ENCODE measurements at places on chromosomes 12 and 14.

DNA sequence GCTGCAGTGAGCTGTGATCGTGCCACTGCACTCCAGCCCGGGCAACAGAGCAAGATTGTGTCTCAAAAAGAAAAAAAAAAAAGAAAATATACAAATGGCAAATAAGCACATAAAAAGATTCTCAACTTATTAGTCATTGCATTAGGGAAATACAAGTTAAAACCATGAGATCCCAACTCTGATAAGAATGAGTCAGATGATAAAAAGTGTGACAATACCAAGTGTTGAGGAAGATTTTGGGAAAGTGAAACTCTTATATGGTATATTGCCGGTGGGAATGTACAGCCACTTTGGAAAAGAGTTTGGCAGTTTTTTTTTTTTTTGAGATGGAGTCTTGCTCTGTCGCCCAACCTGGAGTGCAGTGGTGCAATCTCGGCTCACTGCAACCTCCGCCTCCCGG lies 7.6 kb upstream of the PRPF40B start:
- no peak for DNase-seq

DNA sequence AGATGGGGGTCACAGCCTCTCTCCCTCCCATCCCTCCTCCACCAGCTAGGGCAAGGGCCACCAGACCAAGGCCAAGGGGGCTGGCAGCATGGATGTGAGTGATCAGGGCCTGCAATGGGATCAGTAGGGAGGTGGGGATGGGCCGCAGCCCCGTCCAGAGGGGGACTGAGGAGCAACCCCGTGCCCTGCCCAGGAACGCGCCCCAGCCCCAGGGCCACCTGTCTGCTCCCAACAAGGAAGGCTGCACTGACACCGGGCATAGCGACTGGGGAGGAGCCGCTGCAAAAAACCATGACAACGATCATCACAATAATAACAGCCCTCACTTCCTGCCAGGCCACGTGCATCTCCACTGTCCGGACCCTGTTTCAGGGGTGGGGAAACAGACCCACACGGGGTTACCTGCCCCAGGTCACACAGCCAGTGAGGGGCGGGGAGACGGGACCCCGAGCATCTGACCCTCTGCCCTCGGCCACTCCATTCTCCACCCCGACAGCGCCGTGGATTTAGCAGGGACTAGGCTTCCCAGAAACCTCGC lies 24.3 kb downstream of the NCOR2 start:
- DNase-seq: peak; percentile 24

DNA sequence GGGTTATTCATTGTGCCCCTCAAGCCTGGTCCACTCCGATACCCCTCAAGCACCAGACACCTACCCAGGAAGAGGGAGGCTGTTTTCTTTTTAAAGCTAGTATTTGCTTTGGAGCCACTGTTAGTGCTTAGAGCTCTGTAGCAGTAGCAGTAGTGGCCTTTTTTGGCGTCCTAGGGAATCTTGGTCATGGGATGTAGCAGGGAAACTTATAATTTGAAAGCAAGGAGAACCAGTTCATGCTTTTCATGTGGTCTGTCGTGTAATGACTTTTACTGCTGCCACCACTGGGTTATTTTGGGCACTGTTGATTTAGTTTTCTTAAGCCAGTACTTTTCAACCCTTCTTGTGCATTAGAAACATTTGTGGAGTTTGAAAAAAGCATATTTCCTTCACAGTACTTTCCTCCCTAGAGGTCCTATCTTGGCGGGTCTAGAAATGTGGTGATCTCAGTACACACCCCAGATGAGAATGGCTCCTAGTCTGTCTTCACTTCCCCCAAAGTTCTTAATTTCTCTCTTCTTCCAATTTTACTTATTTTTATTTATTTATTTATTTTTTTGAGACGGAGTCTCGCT lies 49.7 kb downstream of the MARK3 start:
- no peak for DNase-seq

DNA sequence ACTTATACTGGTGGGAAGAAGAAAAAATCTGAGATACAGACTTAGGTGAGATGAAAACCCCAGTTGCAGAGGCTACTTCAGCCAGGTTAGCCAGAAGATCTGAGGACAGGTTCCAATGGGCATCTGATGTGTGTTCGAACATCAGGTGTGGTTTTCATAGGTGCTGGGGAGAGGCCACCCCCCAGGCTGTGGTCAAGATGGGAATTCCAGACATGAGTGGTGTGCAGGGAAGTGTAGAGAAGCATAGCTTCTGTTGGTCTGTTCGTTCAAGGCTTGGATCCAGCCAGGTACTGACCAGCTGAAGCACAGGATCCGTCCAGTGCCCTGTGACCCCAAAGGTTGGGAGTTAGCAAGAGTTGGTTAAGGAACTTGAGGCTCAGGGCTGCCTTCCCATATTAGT lies 85.5 kb downstream of the SSPN start:
- no peak for DNase-seq

DNA sequence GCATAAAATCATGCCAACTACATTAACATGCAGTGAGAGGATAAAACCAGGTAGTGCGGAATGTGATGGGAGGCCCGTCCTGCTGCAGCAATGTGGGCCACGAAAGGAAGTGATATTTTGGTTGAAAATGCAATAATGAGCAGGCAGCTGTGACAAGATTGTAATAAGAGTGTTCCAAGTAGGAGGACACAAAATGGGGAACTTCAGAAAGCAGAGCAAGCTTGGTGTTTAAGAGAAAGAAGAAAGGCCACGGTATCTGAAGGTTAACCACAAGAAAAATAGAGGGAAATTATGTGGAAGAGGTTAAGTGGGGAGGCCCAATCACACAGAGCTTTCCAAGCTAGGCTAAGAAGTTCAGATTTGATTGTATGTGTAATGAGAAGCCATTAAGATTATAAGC lies 34.3 kb downstream of the OVCH1 start:
- no peak for DNase-seq

GRCh38 chr12:122891661-122892525 lies 4.0 kb downstream of the VPS37B start:
- no peak for DNase-seq

DNA sequence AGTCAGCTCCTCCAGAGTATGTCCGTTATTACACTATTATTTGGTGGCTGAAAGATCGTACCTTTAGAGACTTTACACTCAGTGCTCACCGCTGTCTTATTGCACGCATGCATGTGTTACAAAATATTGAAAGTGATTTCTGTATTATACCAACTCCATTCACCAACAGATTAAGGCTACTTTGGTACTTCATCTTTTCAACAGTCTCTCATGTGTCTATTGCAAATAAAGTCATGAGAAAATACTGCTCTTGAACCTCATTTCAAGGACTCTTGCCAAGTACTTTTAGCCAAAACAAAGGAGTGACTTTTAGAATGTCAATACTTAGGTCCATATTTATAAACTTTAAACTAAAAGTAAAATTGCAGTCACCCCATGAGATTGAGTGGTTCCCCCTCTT lies 503.6 kb downstream of the TMEM121 start:
- no peak for DNase-seq

DNA sequence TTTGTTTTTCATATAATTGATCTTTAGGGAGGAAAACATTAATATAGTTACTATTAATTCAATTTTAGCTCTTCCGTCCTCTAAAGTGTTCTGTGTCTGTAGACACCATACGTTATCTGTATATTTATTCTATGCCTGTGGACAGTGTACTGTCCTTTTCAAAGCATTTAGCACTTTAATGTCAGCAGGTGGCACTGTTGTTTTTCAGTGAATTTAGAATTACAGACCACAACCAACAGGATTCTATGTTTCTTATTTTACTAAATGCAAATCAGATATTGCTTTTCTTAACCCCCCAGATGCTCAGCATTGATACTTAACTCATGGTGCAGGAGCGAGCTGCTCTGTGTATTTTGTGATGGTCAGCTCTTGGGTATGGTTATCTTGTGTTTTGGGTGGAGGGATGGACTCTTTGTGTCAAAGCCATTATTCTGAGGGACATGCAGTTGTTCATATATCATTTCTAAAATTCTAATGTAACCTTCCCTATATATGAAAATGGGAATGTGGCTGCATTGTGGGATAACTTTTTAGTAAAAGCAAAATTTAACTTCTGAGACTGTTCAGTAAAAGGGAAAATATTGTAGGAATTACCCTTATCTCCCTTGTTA lies 65.2 kb downstream of the PAPOLA start:
- peak; percentile 32 for DNase-seq

DNA sequence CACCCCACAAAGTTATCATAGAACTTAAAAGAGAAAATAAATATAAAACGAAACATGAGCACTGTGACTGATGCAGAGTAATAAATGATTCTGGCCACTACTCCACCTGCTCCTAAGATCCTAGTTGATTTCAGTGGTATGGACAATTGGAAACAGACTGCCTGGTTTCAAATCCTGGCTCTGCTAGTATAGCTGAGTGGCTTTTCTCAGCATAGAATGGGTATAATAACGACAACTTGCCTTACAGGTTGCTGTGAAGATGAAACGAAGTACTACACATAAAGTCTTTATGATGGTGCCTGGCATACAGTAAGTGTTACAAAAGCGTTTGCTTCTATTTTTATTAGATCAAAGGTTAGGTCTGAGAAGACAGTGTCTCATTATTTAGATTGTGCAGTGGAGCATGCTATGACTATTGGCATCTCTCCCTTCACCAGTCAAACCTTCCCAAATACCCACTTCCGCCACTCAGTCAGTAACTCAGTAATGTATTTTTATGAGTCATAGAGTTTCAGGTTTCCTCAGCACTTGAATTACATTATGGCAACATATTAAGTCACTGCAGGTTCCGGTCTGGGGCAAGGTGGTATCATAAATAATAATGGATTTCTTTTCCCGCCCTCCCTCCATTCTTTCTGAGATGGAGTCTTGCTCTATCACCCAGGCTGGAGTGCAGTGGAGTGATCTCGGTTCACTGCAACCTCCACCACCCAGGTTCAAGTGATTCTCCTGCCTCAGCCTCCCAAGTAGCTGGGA lies 29.7 kb upstream of the NR2C1 start:
- peak; percentile 94 for DNase-seq

DNA sequence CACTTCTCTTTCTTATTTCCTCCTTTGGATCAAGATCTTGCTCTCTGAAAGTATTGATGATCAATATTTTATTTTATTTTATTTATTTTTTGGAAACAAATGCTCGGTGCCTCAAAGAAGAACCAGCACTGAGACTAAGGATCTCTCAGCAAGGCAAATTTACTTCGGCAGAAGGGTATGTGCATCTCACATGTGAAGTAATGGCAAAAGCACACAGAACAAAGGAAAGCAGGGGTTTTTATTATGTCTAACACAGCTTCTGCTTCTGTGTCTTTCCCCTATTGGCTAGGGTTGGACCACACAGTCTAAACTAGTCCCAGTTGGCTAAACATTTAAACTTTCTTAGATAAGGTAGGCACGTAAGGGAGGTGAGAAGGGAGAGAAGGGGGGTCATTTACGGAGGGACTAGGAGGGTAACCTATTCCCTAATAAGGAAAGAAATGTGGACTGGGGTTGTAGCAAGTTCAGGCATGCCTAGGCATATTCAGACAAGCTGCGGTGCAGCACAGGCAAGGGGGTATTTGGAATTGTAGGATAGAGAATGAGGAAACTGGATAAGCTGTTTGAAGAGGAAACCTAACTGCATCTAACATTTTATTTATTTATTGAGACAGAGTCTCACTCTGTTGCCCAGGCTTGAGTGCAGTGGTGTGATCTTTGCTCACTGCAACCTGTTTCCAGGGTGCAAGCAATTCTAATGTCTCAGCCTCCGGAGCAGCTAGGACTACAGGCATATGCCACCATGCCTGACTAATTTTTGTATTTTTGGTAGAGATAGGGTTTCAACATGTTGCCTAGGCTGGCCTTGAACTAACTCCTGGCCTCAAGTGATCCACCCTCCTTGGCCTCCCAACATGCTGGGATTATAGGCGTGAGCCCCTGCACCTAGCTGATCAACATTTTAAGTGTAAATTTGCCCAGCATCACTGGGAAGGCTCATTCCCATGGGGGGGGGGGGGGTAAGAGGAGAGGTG lies 90.0 kb upstream of the EIF5 start:
- no peak for DNase-seq

DNA sequence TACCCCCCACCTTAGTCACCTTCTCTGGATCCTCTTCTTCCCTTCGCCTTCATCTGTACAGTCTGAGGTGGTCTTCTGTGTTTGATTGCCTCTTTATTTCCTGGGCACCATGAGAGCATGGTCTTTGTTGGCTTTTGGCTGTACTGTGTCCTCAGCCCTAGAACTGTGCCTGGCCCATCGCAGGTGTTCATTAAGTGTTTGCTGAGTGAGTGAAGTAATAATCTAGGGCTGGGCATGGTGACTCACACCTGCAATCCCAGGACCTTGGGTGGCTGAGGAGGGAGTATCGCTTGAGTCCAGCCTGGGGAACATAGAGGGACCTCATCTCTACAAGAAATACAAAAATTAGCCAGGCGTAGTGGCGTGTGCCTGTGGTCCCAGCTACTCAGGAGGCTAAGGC lies 13.9 kb downstream of the ALDH2 start:
- DNase-seq: no peak

DNA sequence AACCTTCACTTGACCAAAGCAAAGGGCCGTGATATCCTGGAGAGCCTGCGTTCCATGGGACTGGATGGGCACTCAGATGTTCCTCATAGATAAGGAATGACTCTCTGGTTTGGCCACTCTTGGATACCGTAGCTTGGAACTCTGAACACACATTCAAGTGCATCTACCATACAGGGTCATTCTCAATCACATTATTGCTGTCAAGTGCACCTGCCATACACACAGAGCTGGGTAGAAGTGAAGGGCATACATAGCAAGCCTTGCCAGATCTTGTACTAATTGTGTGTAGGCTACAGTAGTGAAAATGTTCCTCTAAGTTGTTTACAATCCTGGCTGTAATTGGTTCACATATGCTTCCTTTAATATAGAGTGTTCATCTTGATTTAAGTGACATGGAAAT lies 58.3 kb downstream of the PELI2 start:
- no peak for DNase-seq
